Sigmoid colon (tissue), 7 donors: ENCODE measurements at places on chromosomes 5 and 9. TPM values are rescaled to one million over a fixed set of nuclear protein-coding genes. Genes with fewer than 3 reads are reported as not detected.
A peak's percentile ranks its signal among the peaks of the same experiment; 100 is the strongest.

GRCh38 chr5:169286572-169287300 is 14.2 kb downstream of the SLIT3 start:
- H3K4me3 ChIP-seq: no peak overlapping the region
- H3K27me3 ChIP-seq: no peaks in the 10 kb centered on the region

GRCh38 chr5:135934939-135935338 is 19.8 kb downstream of the LECT2 start:
- H3K36me3 ChIP-seq: no peaks in the 10 kb centered on the region
- H3K4me3 ChIP-seq: no peak overlapping the region
- H3K4me1 ChIP-seq: peaks cover 8% of the 10 kb centered on the region
- H3K27me3 ChIP-seq: peaks cover 13% of the 10 kb centered on the region

- H3K27me3 ChIP-seq: no peaks in the 10 kb centered on the region
- no peak overlapping the region for H3K27ac ChIP-seq
- no peak overlapping the region for H3K4me3 ChIP-seq
These were observed 44.3 kb upstream of the EXOC3 start for GRCh38 chr5:398475-399295.

The HTR1A gene
- not detected for total RNA-seq

DNA sequence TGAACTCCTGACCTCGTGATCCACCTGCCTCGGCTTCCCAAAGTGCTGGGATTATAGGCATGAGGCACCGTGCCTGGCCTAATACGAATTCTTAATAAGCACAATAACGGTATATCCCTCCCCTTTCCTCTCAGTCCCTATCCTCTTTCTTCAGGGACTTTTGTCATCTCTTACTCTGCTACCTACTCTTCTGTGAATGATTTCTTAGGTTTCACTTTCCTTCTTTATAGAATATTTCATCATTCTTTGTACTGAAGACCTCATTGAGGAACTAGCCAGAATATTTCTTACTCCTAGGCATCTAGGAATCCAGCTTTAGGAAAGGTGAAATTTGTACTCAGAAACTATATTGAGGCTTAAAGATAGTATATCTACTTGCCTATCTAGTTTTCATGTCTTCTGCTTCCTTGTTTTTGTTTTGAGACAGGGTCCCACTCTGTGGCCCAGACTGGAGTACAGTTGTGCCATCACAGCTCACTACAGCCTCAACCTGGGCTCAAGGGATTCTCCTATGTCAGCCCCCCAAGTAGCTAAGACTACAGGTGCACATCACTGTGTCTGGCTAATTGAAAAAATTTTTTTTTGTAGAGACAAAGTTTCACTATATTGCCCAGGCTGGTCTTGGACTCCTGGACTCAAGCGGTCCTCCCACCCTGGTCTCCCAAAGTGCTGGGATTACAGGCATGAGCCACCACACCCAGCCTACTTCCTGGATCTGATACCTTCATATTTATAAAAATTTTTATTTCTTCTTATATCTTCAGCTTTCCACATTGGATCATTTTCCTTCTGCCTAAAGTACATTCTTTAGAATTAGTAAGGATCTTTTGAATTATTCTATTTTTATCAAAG is 69.7 kb downstream of the GPBP1 start:
- H3K36me3 ChIP-seq: peaks cover 10% of the 10 kb centered on the region
- no peak overlapping the region for H3K27ac ChIP-seq
- no peaks in the 10 kb centered on the region for H3K4me1 ChIP-seq
- no peak overlapping the region for H3K4me3 ChIP-seq
- H3K27me3 ChIP-seq: no peaks in the 10 kb centered on the region
- DNase-seq: no peak

- H3K27me3 ChIP-seq: peaks cover 63% of the 10 kb centered on the region
- H3K27ac ChIP-seq: no peak within 1 kb of the TSS
- no peaks in the 10 kb centered on the region for H3K36me3 ChIP-seq
- no peak within 1 kb of the TSS for H3K4me3 ChIP-seq
These were observed at the start of gene KCNT1 for GRCh38 chr9:135701959-135702721. TSS of gene KCNT1 (plus strand) at chr9:135702185. CDS start at chr9:135702259, 74 bp downstream.

The IFNB1 gene
- total RNA-seq: not detected

The CA9 gene
- 0.71 TPM for total RNA-seq

DNA sequence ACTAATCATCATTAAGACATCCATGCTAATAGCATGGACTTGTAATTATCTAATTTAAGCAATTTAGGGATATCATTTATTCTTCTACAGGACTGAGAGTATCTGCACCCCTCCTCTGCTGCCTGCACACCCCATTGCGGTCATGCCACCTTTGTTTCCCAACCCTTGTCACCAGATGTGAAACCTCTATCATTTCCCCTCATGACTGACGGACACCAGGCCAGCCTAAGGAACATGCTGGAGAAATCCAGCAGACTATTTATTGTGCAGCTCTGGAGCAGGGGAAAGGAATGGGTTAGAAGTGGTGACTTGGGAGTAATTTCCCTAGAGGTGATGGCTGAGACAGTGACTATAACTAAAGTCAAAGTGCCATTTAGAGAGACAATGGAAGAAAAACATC is 40.7 kb downstream of the UGCG start:
- H3K36me3 ChIP-seq: peaks cover 13% of the 10 kb centered on the region
- no peak overlapping the region for H3K27ac ChIP-seq
- no peak for DNase-seq
- H3K4me3 ChIP-seq: no peak overlapping the region
- H3K4me1 ChIP-seq: no peaks in the 10 kb centered on the region

DNA sequence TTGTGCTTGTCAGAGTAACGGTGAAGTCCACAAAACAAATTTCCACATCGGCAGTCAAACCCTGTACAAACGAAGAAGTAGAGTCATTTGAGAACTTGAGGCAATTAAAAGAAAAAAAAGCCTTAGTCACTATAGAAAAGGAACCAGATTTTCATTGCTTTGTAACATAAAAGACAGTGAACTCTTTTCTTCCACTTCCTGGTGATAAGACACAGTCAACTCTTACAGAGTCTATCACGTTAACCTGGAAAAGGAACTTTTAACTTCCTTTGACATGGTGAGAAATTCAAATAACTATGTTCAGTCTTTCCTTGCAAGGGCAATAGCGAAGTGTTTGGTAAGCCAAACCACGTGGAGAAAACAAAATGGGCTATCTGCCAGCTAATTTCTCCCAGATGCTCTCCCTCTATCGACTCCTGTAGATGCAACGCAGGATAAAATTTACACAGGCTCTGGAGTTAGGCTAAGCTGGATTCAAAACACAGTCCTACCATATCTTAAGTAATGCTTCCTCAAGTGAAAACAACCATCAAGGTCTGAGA is 8.9 kb downstream of the ZFAND5 start:
- H3K4me1 ChIP-seq: peaks cover 71% of the 10 kb centered on the region
- H3K4me3 ChIP-seq: no peak overlapping the region
- H3K27ac ChIP-seq: peak overlapping the region; percentile 51
- H3K36me3 ChIP-seq: peaks cover 38% of the 10 kb centered on the region
- DNase-seq: no peak

- no peak for DNase-seq
- H3K27ac ChIP-seq: no peak overlapping the region
- no peaks in the 10 kb centered on the region for H3K4me1 ChIP-seq
These were observed 167.6 kb upstream of the MSX2 start for GRCh38 chr5:174556756-174557155.

The ARID3C gene
- total RNA-seq: not detected
